NCI-H1694 treated with DMSO at 0.1 percent for 48 hours (cell line): ENCODE measurements at places on chromosomes 7 and 10.
A peak's percentile ranks its signal among the peaks of the same experiment; 100 is the strongest.

DNA sequence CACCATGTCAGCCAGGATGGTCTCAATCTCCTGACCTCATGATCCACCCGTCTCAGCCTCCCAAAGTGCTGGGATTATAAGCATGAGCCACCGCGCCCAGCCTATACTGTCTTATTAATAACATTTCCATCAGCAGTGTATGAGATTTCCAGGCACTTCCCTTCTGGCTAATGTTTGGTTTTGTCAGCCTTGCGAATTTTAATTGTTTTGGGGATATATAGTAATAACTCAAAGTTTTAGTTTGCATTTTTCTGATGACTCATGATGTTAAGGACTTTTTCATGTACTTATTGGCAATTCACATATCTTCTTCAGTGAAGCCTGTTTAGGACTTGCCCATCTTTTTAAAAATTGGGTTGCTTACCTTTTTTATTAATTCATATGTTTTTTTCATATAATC lies 76.0 kb downstream of the TMEM270 start:
- DNase-seq, result no peak

- peak; percentile 8 for DNase-seq
These were observed 745 bp upstream of the ORAI2 start for GRCh38 chr7:102432442-102433218.

GRCh38 chr7:128177768-128178550 lies 63.1 kb upstream of the LEP start:
- DNase-seq, result no peak

DNA sequence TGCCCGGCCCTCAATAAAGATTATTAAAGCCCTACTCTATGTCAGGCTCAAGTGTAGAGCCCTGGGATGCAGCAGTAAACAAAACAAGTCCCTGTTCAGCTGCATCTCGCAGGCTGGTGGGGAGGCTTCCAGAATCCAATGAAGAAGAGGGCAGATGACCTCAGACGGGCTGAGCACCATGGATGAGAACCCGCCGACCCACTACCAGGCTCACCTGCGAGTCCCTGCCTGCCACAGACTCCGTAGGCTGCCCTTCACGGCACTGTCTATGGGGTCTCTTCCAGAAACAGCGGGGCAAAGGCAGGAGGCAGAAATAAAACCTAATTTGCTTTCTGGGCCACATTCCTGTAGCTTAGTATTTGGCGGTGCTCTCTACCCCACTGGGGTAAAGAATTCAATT lies 22.7 kb downstream of the CHST15 start:
- no peak for DNase-seq

DNA sequence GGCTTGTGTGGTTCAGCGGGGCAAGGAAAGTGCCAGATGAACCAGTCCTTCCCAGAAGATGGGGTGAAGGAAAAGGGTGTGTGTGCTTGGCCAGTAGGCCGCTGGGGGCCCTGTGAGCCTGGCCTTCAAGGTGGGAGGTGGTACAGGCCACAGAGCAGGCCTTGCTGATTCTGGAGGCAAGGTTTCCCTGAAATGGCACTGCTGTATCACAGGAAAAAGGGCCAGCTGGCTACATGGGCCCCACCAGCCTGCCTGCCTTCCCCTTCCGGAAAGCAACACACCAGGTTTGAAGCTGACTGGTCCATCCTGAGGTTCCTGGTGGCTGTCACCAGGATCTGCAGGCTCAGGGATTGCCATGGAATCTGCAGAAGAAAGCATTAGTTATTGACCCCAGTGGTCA lies 12.5 kb downstream of the MMRN2 start:
- DNase-seq, result no peak

DNA sequence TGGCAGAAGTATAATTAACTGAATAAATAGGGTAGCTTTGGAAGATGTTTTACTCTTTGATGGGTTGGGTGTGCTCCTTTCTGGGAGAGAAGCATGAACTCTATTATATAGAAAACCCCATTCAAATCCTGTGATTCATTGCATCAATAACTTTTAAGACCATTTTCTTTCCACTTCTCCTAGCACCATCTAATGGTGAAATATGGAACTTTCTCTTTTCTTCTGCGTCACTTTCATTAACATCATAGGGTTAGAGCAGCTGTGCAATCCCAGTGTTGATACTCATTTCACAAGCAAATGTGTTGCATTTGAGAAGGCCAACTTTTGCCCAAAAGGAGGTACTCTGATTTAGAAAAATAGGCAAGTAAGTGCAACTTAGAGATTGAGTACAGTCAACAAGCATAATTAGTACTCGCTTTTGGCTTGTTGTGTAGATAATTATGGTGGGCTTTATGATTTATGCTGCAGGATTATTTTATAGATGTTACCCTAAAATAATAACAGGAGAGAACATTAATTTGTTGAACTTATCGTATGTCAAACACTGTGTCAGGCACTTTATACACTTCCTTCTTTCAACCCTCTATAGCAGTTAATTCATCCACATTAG lies 92.9 kb downstream of the CPED1 start:
- DNase-seq, result peak; percentile 66

- no peak for DNase-seq
These were observed 242.1 kb upstream of the C7orf33 start for GRCh38 chr7:148348466-148348865.

DNA sequence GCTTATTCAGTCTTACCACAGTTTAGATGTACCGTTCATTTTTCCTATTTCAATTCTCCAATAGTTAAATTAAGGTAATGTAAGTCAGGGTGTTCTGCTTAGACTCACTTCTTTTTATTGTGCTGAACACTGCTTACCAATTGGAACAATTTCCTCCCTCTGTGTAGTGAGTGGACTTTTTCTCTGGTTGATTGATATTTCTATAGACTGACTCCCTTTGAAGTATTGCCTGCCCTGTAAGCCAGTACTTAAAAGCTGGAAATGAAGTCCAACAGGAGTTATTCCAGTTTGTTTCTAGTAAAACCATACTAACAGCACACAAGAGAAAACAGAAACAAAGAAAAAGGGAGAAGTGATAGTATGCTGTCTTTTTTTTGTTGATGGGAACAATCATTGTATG lies 1674.9 kb downstream of the REEP3 start:
- DNase-seq, result no peak

- DNase-seq, result no peak
These were observed 111.3 kb downstream of the HECTD2 start for GRCh38 chr10:91521439-91521838.

DNA sequence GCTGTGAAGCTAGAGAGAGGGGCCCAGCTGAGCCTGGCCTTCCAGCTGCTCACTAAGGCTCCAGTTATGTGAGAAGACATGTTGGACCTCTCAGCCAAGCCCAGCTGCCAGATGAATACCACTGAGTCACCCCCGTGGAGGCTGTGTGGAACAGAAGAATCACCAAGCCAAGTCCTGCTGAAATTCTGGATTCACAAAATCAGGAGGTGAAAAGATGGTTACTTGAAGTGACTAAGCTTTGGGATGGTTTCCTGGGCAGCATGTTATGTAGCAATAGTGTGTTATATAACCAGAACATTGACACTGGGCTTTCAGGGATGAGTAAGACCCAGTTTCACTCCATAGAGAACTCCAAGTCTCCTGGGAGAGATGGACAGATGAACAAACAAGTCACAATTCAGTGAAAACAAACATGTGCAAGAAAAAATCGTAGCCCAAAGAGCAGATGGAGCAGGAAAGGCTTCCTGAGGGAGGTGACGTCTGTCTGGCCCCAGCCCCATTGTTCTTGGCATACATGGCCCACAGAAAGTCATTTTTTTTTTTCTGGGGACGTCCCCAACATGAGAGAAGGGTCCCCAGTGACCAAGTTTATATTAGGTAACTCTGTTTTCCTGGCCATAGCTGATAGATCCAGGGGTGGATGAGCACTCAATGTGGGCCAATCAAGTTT lies 64.1 kb upstream of the PDZD8 start:
- DNase-seq, result no peak

DNA sequence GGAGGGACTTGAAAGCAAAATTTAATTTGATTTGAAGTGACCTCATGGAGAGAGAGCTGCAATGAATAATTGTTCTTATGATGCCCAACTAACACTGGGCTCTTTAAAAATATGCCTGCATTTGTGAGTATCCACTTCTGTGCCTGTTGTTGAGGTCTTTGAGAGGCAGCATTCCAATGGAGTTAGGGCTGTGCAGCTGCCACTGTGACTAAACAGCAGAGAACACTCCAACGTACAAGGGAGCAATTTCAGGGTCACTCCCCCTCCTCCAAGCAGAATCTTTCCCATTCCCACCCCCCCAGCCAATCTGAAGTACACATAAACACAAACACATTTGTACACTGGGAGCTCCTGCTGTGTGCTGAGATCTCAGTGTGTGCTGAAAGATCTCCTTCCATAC lies 28.0 kb upstream of the GSAP start:
- DNase-seq, result no peak

GRCh38 chr7:12685550-12685949 lies 1.9 kb upstream of the ARL4A start:
- DNase-seq, result no peak

- DNase-seq, result no peak
These were observed 116.5 kb downstream of the LMBR1 start for GRCh38 chr7:156776527-156776926.

- DNase-seq, result no peak
These were observed 108.4 kb downstream of the C10orf90 start for GRCh38 chr10:126561921-126562680.

GRCh38 chr10:56317603-56318002 lies 43.5 kb downstream of the ZWINT start:
- DNase-seq, result no peak

DNA sequence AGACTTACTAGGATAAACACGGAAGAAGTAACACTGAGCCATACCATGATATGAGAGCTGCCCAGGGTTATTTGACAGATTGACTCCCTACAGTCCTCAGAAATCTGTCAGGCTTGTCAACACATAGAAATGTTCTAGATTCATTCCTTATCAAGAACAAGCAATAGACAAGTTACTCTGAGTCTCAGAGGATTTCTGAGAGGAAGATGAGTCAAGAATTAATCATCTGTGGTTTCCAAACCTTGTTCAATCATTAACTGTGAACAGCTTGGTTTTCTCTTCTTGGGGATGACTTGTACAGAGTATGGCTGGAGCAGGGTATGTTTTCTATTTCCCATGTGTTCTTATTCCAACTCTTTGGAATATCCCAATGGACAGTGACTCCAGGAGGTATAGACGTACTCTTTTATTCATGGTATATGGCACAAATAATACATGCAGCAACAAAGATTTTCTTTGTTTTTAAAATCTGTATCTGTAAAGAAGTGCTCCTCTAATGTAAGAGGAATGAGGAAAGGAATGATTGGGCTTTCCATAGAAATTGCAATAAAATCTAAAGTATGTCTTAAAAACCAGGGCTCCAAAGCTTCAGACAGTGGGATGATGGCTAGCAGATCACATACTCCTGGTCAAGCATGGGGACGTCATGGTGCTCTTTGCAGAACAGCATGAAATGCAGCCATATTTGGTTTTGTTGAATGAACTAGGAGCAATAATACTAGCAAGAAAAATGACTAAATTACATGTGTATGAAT lies 11.9 kb upstream of the SFR1 start:
- no peak for DNase-seq

- DNase-seq, result no peak
These were observed 360.3 kb downstream of the FRMD4A start for GRCh38 chr10:13970236-13970956.

- peak; percentile 1 for DNase-seq
These were observed 1115.6 kb upstream of the GHITM start for GRCh38 chr10:83023662-83024061.

DNA sequence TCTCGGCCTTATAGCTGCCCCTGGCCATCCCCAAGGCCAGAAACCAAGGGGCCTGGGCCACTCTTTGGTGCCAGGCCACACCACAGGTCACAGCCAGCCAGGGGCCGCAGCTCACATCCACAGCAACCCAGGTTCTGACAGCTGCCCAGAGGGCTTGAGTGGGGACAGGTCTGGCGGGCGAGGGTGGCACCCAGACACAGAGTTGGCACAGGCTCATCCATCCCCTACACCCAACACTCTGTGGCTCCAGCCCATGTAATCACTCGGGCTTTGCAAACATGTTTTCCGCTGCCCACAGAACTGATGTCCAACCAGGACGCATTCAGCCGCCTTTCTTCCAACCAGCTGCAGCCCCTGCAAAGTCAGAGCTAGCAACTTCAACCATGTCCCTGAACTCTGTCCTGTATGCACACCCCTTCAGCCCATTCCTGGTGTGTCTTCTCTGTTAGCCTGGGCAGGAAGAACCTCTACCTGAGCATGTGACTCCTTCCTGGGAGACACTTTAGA lies 57.7 kb upstream of the PPP2R2D start:
- no peak for DNase-seq

GRCh38 chr10:11364241-11364640 lies 247.2 kb downstream of the USP6NL start:
- DNase-seq, result no peak

GRCh38 chr7:106954840-106955239 lies 89.7 kb upstream of the PRKAR2B start:
- DNase-seq, result no peak

- DNase-seq, result peak; percentile 95
These were observed 21.8 kb upstream of the SEMA3C start for GRCh38 chr7:80940539-80941207.

- DNase-seq, result no peak
These were observed 124.9 kb downstream of the CCDC71L start for GRCh38 chr7:106536079-106536478.

DNA sequence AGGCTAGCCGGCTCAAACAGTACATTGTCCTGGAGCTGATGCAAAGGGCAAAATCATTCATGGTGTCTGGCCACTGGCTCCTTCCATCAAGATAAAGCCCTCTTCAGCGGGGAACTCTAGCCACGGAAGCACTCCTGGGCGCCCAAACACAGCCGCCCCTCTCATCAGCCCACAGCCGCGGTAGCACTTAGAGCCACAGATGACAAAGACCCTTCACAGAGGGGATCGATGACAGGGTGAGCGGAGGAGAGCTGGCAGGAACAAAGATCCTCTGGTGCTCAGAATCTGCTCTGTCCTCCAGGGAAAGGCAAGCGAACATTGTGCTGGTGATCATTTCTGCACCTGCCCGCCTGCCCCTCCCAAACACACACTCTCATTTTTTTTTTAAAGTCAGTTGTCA lies 222.2 kb upstream of the NRP1 start:
- no peak for DNase-seq

- no peak for DNase-seq
These were observed at the start of gene SPOCK2 for GRCh38 chr10:72087969-72088888. TSS of gene SPOCK2 (minus strand) at chr10:72088551. CDS start at chr10:72088328, 223 bp downstream.

GRCh38 chr7:64046041-64046389 lies 781 bp downstream of the ZNF727 start:
- DNase-seq, result no peak

DNA sequence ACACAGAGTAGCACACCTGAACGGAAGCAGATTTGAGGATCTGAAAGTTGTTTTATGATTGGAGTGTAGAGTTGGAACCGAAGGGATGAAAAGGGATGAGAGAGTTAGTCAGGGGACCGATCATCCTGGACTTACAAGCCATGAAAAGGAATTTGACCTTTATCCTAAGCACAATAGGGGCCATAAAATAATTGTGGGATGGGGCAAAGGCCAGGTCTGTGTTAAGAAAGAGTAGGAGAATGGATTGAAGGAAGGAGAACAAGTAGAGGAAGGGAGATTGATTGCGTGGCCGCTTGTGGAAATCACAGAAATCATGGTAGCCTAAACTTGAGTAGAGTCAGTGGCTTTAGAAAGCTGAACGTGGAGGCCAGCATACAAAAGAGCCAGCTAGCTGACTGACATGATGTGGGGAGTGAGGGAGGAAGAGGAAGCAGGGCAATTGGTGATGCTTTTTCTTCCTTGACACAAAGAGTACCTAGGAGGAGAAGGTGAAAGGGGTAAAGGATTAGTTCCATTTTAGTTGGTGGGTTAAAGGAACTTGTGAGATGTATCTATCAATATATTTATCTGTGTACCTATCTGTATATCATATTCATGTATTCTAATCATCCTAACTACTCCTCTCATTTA lies 67.1 kb upstream of the RPA3 start:
- no peak for DNase-seq
